Stimulated activated CD8-positive, alpha-beta memory T cell treated with anti-CD3 and anti-CD28 coated beads, Interleukin-15, amount 100 ng/mL, for 48 hours (primary cell): ENCODE measurements at places on chromosomes 13 and 19.

DNA sequence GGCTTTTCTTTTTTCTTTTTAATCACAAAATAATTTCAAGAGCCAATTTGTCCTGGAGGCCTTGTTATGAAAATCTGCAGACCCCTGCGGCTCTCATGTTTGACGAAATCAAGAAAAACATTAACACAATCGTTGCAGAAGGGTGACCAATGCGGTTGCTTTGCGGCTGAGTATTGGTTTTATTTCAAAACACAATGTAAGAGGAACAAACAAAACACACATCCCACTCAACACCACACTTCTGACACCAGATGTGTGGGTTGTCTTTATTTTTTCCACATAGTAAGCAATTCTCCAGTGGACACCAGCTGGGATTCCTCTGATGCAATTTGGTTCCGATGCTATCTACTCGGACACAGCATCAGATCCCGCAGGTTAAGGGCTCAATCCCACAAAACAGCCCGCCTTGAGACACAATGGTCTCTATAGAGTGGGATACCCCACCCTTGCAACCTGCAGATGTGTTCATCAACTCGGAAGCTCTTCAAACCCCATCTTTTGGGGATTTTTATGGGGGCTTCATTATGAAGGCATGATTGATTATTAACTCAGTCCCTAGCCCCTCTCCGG is 21.9 kb upstream of the CCDC124 start:
- no peak for DNase-seq

GRCh38 chr19:31497709-31498108 is 148.5 kb upstream of the TSHZ3 start:
- DNase-seq, result no peak

DNA sequence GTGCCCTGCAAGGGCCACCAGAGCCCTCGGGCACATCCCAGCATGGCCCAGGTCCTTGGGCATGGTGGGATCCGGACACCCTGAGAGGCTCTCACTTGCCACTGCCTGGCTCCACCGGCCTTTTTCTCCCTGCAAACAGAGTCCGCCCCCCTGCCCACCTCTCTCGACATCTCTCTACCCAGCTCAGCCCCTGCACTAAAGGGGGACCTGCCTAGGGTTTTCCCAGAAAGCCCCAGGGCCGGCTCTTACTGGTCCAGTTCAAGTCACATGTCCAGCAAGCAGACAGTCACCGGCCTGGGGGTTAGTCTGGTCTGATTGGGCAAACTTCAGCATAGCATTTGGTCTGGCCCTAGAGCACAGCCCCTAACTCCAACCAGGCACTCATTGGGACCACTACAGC is 52.9 kb downstream of the SMARCA4 start:
- DNase-seq, result no peak

GRCh38 chr13:85191996-85192718 is 607.1 kb downstream of the SLITRK6 start:
- DNase-seq, result no peak

DNA sequence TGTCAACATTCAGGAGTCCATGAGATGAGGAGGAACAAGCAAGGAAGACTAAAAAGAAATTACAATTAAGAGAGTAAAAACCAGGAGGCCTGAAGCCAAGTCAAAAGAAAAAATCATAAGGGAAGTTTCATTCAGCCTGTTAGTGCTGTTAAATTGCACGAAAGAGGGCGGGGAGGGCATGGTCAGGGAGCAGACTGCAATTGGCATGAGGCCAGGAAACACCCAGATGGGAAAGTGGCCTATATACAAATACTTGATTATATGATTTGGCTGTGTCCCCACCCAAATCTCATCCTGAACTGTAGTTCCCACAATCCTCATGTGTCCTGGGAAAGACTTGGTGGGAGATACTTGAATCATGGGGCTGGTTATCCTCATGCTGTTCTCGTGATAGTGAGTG is 43.9 kb downstream of the TNFSF13B start:
- no peak for DNase-seq

DNA sequence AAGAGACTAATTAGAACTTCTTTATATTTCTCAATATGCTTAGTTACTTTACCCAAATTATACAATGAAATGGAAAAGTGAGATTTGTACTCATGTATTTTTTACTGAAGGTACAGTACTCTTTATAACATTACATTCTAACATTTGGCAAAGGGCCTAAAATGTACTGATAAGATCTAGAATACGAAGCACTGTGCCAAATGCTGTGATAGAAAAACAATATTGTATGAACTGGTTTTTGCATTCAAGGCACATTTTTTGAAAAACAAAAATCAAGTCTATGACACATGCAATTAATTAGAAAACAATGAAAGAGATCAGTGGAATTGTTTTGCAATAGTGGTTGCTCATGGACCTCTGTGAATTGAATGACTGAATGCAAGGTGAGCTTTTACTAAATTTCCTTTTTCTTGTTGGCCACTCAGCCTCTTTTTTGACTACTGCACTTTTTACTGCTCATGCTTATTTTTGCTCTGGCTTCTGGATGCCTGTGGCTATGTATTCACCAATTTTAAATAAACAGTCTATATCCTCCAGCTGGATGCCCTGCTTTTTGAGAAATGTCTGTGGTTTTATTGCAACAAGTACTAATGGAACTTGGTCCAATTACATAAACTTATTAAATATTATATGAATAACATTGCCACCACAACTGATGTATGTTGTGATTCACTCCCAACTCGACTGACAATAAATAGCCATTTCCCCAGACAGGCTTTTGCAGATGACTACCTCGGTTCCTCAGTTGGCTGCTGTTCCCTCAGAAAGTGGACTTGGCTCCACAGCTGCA is 41.4 kb upstream of the OBI1 start:
- no peak for DNase-seq

DNA sequence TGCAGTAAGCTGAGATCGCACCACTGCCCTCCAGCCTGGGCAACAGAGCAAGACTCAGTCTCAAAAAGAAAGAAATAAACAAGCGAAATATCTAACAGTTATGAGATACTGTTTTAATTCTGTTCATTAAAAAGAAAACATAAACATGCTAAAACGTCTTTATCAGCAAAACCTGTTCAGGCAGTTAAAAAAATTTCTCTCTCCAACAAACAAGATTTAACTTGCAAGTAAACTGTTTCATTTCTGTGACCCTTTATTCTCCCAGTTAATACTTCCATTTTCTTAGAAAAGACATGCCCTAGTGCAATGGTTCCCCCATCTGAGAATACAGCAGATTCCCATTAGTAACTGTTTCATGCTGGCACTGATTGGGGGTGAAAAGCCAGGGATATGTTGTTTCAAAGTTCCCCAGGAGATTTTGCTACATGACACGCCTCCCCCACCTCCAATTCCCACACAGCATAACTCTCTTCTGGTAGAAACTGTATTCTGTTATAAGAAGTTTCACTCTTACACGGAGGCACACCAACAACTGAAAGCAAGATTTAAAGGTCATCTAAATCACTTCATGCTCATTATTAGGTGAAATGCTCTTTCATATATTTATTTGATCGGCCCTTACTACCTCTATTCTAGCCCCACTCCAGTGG is 24.4 kb downstream of the ELF1 start:
- DNase-seq, result no peak

- no peak for DNase-seq
Observed at GRCh38 chr13:20080377-20081164, 80.3 kb downstream of the GJA3 start.

DNA sequence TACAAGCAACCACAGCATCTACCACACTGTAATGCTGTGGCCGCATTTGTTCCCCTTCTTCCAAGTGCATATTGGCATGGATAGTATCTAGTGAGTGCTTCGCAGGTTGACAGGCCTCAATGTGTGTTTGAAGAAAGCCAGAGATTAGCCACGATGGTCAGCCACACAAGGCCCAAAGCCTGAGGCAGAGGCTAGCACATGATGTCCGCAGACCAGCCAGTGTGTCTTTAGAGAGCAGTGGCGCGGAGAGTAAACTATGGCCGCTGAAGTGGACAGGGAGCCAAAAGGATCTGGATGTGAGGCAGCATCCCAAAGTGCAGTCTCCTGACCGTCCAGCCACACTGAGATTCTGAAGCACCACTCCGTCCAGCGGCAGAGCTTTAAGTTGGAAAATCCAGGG is 36.0 kb downstream of the BRD4 start:
- no peak for DNase-seq

- DNase-seq, result no peak
Observed at GRCh38 chr13:79912403-79912802, 428.5 kb downstream of the SPRY2 start.

DNA sequence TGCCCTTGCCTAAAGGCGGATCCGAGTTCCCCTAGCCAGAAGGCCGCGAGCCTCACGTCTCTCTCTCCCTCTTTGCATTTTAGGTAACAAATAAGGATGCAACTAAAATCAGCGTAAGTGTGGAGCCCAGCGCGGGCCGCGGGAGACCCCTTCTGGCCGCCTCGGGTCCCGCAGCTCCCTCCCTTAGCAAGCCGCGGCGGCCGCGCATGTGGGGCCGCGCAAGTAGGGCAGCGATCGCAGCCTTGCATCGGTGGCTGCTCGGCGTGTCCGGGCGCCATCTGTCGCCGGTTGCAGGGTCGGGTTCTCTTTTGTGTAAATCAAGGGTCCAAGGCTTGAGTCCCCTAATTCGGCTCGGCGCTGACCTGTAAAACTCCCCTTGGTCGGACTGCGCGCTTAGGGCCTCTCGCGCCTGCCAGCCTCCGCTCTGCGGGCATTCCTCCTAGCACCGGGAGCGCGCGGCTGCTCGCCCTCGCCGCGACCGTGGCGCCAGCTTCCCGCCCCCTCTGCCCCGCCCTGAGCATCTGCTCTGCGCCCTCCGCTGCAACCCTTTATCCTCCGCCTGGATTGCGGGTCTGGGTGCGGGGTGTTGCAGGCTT is 2.7 kb downstream of the VSTM2B start:
- DNase-seq, result peak; percentile 73

DNA sequence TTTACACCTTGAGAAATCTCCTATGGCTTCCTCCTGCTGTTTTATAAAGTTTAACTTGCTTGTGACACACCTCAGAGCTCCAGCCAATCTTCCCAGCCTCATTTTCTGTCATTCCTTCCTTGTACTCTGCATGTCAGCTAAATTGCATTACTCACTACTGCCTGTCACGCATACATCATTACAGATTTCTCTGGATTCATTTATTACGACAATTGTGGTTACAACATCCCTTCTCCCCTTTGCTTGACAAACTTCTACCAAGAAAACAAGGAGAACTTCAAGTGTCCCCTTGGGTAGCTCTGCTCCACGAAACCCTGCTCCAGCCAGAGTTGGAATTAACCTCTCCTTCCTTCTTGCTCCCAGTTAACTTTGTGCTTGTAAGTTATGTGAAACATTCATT is 22.0 kb upstream of the GPR18 start:
- no peak for DNase-seq

DNA sequence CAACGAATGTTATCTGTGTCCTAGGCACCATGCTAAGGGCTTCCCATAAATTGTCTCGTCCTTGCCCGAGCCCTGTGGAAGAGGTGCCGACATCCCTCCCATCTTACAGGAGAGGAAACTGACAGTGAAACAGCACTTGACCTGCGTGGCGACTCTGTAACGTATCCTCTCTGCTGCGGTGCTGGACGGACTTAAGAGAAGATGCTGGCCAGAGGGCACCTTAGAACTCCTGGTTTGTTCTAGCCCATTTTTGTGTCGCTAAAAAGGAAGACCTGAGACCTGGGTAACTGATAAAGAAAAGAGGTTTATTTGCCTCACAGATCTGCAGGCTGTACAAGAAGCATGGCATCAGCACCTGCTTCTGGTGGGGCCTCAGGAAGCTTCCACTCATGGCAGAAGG is 68.6 kb downstream of the KCTD15 start:
- DNase-seq, result no peak

DNA sequence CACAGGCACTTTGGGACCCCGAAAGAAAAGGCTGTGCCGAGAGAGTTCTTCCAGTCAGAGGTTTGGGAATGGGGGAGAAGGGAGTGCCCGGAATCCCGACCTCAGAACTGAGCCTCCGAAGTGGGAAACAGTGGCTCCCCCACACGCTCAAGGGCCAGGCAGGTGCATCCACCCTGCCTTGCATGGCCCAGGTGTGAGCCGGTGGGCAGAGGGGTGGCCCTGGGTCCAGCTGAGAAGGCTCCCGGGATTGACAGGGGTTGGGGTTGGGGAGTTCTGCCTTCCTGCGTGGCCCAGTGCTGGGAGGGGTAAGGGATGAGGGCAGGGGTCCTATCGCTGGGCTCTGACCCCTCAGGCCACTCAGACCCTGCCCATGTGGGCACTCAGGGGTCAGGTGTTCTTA is 163.5 kb upstream of the TUBA3C start:
- no peak for DNase-seq

DNA sequence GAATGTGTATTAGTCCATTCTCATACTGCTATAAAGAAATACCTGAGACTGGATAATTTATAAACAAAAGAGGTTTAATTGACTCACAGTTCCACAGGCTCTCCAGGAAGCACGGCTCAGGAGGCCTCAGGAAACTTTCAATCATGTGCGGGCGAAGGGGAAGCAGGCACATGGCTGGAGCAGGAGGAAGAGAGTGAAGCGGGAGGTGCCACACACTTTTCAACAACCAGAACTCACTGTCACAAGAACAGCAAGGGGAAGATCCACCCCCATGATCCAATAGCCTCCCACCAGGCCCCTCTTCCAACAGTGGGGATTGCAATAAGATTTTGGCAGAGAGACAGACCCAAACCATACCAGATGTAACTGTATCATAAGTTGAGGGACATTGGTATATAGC is 72.7 kb downstream of the IRS2 start:
- no peak for DNase-seq

DNA sequence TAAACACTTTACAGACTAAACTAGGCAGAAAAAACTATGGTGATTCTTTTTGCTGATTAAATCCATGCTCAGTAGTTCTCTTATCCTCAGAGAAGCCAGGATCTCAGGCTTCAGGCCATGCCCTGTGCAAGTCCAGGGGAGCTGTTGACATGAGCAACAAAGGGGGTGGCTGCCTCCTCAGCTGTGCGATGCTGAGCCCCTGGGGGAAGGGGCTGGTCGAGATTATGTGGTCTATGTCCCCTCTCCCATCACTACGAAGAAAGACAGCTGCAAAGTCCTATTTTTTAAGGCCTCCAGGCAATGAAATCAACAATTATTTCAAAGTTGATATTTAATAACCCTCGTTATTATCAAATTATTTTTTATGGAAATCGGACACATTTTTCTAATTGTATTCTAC is 37.0 kb downstream of the IRS2 start:
- DNase-seq, result no peak

DNA sequence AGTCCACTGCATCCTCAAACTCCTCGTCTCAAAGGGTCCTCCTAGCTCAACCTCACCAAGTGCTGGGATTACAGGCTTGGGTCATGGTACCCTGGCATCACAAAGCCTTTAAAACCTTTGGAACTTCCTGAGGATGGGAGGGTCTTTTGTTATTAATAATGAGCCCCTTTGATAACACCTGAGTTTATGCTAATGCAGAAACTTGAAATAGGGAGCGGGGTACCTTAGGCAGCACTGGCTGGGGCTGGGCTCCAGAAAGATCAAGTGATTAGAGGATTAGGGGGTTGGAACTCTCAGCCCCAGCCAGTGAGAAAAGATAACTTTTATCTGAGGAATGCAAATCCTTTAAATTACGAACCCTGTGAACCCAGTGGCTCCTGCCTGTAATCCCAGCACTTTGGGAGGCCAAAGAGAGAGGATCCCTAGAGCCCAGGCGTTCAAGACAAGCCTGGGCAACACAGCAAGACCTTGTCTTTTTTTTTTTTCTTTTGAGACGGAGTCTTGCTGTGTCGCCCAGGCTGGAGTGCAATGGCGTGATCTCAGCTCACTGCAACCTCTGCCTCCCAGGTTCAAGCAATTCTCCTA is 9.3 kb upstream of the PSPC1 start:
- no peak for DNase-seq

GRCh38 chr19:32828643-32829344 is 40.8 kb downstream of the SLC7A9 start:
- no peak for DNase-seq

- DNase-seq, result peak; percentile 77
Observed at GRCh38 chr19:17996826-17997316, 11.1 kb upstream of the ARRDC2 start.
